NCI-H526 (cell line): ENCODE measurements at places on chromosomes 12 and 14.

- no peak for DNase-seq
Measured at GRCh38 chr12:130920119-130920703, 33.5 kb upstream of the ADGRD1 start.

- DNase-seq: no peak
Measured at GRCh38 chr14:24224618-24225071, 7.5 kb downstream of the NEDD8 start.

- DNase-seq: no peak
Measured at GRCh38 chr14:36014236-36014635, 162.3 kb downstream of the PTCSC3 start.

DNA sequence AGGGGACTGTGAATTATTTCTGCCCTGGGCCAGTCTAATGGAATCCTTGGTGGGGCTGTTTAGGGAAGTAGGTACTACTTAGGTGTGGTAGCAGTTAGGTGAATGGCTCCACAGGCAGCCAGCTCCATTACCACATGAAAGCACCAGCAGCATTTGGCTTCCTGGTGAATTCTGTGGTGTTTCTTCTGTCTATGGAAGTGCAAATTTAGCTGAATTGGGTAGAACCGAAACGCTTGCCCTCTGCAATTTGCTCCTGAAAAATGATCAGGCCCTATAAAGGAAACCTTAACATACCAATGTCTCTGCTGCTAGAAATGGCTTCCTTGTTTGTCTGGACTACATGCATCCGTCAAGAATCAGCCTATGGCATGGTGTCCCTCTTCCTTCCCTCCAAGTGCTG, 16.4 kb downstream of the FLRT2 start:
- DNase-seq: no peak

DNA sequence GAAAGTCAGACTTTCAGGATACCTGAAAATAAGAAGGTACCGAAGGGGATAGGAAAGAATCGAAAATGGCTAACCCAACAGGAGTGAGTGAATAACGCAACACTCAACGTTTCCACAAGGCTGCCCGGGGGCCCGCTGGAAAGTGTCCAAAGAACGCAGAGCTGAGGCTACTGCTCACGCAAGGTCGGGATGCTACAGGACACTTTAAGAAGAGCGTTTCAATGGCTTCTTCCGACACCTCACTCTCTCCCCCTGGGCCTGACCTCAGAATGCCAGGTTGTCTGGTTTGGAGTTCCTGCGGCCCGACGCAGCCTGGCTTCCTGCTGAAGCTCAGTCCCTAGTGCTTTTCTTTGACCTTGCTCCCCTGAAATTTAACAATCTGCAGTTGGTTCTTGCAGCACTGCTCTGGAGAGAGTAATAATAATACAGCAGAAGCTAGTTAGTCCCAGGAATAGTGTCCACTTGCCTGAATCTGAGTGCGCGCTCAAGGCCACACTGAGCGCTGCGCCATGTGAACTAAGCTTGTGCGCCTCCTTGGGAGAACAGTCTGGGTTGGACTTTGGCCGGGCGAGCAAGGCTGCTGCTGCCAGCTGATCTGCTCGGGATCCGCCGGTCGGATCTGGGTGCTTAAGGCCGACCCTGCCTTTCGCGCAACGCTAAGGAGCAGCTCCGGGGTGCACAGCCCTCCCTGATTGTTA, 2.0 kb upstream of the ALX1 start:
- DNase-seq: no peak

DNA sequence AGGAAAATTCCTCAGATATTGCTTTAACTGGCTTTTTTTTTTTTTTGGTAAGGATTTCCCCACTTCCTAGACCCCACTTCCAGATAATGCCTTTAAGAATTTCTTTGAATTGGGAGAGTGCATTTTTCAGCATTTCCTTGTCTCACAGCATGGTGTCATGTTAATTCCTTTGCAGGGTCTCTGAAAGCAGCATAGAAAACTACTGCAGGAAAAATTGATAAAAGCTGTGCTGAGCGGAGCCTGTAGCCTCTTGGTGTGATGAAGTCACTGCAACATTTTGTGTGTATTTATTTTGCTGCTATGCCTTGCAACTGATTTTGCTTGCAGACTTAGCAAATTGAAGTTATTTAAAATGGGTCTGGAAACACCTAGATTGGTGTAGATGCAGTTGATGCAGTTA, 2.7 kb downstream of the ANO4 start:
- DNase-seq: no peak

DNA sequence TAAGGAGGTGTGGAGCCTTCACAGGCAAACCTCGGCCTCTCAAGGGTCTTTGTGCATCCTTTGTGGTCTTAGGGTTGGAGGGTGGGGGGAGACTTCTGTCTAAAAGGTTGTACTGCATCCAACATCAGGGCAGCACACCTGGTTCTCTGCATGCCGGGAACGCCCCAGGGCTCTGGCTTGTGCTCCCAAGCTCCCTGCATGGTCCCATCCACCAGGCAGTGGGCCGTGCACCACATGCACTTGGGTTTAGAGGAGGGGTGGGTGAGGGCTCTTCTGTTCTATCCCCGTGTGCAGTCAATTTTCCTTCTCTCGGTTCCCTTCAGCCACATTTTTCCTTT, 86.1 kb downstream of the CPSF2 start:
- no peak for DNase-seq

DNA sequence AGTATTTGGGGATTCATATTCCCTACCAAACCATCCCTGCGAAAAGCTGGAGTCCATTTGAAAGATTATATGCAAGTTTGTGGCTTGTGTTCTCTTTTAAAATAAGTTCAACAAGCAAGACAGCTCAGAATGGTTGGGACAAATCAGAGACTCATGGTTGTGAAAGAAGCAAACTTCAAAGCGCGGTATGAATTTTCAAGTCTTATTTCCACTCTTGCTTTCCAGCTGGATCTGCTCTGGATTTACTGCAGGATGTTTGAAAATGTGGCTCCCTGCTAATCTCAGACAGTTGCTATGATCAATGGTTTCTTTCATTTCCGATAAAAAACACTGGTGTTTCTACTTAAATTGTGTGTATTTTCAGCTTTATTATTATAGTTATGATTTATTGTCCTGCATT, 477.5 kb downstream of the RAD51B start:
- no peak for DNase-seq

DNA sequence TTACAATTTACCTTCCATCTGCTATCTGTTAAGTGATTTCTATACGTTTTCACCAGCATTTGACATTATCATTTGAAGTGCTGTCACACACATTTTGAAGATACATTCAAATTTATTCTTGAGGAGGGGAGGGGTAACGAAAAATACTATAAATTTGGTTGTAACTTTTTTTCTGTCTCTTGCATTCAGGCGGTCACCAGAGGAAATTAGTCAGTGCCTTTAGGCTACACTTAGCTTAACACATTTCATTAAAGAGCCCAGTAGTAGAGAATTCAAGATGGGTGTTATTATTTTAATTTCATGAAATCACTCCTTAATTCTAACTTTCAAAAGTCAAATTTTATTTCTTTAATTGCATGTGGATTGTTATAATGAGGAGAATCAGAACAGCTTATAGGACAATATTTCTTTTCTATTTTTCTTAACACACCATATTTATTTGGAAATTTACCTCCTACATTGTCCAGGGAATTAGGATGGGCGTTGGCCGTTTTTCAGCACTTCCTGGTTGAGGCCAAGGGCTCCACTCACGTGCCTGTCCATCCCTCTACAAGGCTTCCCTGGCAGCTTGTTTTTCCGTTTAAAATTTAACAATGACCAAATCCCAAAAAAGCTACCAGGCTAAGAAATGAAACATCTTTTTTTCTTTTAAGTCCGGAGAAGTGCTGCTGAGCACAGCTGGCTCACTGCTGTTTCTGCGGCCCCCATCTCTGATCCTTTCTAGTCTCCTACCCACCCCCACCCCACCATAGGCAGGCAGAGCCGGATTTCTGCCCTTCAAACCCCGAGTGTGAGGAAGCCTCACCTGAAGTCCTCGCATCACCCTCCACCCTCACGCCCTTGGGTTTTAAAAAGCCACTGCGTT, 1.1 kb upstream of the FAR2 start:
- no peak for DNase-seq

- no peak for DNase-seq
Measured at GRCh38 chr12:102478405-102479098, 1.8 kb downstream of the IGF1 start.

GRCh38 chr12:127270193-127270592, 996.8 kb upstream of the TMEM132C start:
- no peak for DNase-seq

GRCh38 chr12:64419696-64420095, 15.5 kb downstream of the XPOT start:
- DNase-seq: no peak

DNA sequence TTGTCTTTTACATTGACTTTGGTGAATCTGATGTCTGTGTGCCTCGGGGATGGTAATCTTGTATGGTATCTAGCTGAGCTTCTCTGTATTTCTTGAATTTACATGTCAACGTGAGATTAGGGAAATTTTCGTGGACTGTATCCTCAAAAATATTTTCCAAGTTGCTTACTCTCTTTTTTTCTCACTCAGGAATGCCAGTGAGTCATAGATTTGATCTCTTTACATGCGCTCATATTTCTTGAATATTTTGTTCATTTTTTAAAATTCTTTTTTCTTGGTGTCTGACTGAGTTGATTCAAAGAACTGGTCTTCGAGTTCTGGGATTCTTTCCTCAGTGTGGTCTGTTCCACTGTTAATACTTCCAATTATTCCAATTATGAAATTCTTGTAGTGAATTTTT, 207.7 kb downstream of the RAD51B start:
- DNase-seq: no peak

GRCh38 chr14:86521031-86521730, 991.2 kb downstream of the FLRT2 start:
- no peak for DNase-seq

GRCh38 chr14:99342906-99343305, 70.9 kb upstream of the BCL11B start:
- no peak for DNase-seq

- no peak for DNase-seq
Measured at GRCh38 chr14:104091927-104092771, 6.6 kb downstream of the ASPG start.

GRCh38 chr12:69927164-69927563, 102.1 kb downstream of the MYRFL start:
- DNase-seq: no peak

DNA sequence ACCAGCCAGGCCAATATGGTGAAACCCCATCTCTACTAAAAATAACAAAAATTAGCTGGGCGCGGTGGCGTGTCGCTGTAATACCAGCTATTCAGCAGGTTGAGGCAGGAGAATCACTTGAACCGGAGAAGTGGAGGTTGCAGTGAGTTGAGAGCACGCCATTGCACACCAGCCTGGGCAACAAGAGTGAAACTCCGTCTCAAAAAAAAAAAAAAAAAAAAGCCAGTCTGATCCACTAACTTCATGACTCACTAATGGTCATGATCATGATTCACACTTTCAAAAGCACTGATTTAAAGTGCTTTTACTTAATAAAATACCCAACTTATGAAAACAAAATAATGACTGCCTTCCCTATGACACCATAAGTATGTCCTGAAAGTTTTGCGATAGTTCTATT, 38.4 kb upstream of the CPM start:
- DNase-seq: no peak

DNA sequence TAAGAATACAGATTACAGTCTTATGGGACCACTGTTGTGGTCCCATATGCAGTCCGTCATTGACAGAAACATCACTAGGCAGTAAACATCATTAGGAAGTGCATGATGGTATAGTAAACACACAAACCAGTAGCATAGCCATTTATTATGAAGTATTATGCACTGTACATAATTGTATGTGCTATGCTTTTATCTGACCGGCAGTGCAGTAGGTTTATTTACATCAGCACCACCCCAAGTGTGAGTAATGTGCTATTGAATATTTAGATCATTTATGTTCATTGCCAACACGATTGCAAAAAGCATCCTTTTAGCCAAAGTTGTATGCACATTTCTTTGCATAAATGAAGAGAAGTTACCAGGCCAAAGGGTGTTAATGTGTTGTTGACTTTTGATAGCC, 531.6 kb upstream of the TBX3 start:
- no peak for DNase-seq

GRCh38 chr14:51081209-51081608, 13.7 kb downstream of the TRIM9 start:
- DNase-seq: no peak

DNA sequence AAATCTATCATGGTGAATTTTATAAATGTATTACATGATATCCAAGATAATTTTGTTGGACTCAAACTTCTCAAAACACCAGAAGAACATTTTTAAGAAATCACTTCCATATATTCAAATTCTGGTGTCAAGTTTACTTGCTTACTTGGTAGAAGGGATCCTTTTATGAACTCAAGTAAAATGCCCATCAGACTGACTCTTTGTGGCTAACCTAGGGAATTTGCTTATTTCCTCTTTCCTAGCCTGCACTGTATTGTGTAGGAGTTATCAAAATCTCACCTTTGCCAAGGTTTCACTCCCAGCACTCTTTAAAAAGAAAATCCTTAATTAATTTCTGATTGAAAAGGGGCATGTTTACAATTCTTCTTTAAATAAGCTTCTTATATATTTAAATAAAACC, 196.5 kb downstream of the DUSP6 start:
- no peak for DNase-seq

GRCh38 chr14:35292770-35293561, 784 bp downstream of the PSMA6 start:
- DNase-seq: no peak

GRCh38 chr12:120831648-120832267, 72.4 kb downstream of the SPPL3 start:
- DNase-seq: no peak

DNA sequence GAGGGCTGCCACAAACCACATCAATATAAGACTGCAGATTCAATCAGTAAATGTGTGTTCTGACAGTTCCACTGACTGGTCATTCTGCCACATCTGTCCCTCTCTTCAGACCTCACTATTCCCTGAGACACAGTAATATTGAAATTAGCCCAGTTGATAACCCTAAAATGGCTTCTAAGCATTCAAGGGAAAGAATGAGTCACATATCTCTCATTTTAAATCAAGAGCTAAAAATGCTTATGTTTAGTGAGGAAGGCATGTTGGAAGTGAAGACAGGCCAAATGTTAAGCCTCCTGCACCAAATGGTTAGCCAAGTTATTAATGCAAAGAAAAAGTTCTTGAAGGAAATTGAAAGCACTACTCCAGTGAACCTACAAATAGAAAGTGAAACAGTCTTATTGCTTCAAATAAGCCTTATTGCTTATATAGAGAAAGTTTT, 24.5 kb upstream of the KIF21A start:
- DNase-seq: no peak

- DNase-seq: no peak
Measured at GRCh38 chr14:96625426-96625985, 123.3 kb downstream of the PAPOLA start.

DNA sequence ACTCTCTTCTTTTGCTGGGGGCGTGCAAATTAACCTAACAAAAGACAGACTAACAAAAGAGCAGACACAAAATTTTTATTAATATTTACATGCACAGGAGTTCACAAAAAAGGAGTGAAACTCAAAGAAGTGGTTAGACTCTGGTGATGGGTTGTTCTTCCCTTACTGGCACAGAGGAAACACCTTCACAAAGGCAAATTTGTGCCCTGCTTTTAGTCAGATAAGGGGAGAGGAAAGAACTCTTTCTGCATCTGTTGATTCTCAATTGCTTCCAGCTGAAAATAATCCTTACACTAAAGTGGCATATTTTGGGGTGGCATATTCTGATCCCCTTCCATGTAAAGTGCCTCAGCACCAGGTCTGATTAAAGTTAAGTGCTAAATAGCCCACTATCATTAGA, 190.2 kb upstream of the AMIGO2 start:
- DNase-seq: no peak

- DNase-seq: no peak
Measured at GRCh38 chr14:105168496-105168978, at the start of gene JAG2. JAG2 (minus strand) TSS chr14:105168776; CDS start chr14:105168420, 356 bp downstream.
